ENCODE measurements at places on chromosomes 3 and 15. TPM values are rescaled to one million over a fixed set of nuclear protein-coding genes. Genes with fewer than 3 reads are reported as not detected.
A peak's percentile ranks its signal among the peaks of the same experiment; 100 is the strongest.

The WDR49 gene
- 0.31 TPM for total RNA-seq

DNA sequence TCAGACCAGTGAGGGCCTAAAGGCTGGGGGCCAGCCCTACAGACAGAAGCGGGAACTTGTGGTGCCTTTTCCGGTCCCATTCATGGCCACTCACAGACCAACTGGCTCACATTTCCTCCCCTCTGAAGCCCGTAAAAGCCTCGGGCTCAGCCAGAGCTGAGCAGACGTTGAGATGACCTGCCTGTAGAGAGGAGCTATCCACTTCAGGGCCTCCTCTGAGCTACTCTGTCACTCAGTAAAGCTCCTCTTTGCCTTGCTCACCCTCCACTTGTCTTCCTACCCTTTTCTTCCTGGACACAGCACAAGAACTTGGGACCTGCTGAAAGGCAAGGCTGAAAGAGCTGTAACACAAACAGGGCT lies 53.5 kb downstream of the SLMAP start:
- DNase-seq: no peak

GRCh38 chr15:34721802-34722438 lies 32.9 kb downstream of the GJD2 start:
- no peak for DNase-seq

The CLRN1 gene
- total RNA-seq: not detected

The FBXO40 gene
- not detected for total RNA-seq

DNA sequence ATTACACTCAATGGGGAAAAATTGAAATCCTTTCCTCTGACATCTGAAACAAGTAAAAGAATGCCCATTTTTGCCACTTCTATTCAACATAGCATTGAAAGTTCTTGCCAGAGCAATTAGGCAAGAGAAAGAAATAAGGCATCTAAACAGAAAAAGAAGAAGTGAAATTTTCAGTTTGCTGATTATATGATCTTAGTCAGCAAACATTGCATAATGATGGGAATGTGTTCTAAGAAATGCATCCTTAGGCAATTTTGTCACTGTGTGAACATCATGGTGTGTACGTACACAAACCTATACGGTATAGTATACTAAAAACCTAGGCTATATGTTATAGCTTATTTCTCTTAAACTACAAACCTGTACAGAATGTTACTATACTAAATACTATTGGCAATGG lies 278.0 kb downstream of the CGGBP1 start:
- DNase-seq: no peak

The SPTBN5 gene
- 0.30 TPM for total RNA-seq

GRCh38 chr3:12644331-12644937 lies 19.5 kb downstream of the RAF1 start:
- no peak for DNase-seq

DNA sequence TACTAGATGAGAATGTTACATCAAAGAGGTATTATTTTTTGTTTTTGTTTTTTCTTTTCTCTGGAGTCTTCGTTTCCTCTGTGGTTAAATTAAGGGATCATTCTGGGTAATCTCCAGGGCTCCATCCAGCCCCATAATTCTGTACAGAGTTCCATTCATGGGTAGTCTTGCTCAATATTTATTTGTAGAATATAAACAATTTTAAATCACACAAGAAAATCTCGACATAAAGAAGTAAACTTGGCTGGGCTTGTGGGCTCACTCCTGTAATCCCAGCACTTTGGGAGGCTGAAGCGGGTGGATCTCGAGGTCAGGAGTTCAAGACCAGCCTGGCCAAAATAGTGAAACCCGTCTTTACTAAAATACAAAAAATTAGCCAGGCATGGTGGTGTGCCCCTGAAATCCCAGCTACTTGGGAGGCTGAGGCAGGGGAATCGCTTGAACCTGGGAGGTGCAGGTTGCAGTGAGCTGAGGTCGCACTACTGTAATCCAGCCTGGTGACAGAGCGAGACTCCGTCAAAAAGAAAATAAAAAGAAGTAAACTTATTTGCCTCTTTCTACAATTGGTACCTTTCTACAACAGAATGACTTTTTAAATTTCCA lies 166.8 kb upstream of the TGFBR2 start:
- DNase-seq: no peak

DNA sequence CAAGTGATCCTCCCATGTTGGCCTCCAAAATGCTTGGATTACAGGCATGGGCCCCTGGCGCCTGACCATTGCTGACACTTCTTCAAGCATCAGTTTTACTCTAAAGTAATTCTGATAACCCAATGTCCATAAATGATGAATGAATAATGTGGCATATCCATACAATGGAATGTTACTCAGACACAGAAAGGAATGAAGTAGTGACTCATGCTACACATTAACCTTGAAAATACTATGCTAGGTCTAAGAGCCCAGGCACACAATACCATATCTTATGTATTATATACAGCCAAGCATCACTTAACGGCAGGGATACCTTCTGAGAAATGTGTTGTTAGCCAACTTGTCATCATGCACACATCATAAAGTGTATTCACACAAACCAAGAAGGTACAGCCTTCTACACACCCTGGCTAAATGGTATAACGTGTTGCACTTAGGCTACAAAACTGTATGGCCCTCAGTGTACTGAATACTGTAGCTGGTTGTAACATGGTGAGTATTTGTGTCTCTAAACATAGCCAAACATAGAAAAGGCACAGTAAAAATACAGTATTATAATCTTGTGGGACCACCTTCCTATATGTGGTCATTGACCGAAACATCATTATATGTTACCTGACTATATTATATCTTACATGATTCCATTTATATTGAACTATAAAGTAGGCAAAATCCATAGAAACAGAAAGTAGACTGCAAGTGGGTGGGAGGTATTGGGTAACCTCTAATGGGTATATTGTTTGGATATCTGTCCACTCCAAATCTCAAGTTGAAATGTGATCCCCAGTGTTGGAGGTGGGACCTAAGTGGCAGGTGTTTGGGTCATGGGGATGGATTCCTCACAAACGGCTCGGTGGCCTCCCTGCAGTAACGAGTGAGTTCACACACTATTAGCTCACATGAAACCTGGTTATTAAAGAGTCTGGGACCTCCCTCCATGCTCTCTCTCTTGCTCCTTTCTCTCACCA lies 31.4 kb downstream of the MKRN2 start:
- no peak for DNase-seq

GRCh38 chr15:35545316-35545823 lies 595 bp downstream of the DPH6 start:
- DNase-seq: peak; percentile 11

- no peak for DNase-seq
Observed at GRCh38 chr3:171321559-171322360, 138.4 kb downstream of the TNIK start.

The CEP70 gene
- total RNA-seq: 11.2 TPM
